ENCODE measurements at places on chromosomes 16 and 17.

GRCh38 chr16:75541236-75541635, 5.3 kb upstream of the CHST5 start:
- DNase-seq = no peak

DNA sequence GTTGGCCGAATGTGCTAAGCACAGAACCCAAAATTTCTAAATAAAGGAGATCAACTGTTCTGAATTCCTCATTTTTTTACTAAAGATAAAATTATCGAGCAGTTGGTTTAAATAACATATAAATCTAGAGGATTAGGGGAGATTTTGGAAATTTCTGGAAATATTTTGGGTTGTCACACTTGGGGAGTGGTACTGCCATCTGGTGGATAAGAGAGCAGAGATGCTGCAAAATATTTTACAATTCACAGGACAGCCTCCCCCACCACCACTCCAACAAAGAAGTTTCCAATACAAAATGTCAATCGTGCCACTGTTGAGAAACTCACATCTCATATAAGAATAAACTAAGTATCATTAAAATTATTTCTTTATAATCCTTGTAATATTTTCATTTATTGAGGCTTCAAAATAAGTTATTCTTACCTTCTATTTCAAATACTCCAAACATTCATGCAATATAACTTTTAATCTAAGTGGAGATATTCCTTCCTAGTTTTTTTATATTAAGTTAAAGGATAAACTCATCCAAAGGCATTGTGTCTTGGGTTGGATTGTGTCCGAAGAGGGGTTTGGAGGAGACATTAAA, 17.0 kb upstream of the ABCA8 start:
- peak; percentile 57 for DNase-seq

DNA sequence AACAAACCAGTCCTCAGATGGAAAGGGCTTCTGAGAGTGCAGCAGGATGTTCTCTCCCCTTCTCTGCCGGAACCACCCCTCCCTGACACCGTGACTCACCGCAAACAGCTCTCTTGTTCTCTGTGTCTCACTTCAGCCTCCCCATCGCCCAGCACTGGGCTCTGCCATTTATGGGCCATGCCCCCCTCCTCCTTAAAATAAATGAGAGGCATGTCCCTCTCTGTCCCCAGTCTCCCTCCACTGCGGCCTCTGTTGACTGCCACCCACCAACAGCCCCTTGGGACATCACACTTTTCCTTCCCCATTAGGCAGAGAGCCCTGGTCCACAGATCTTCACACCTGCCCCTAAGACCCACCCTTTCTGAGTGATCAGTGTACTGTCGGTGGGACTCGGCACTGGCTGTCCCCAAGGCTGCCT, 6.3 kb downstream of the CCDC102A start:
- DNase-seq = peak; percentile 48

- DNase-seq = no peak
Observed at GRCh38 chr17:51341457-51341856, 81.1 kb downstream of the UTP18 start.

GRCh38 chr17:55575058-55575636, 63.9 kb upstream of the SMIM36 start:
- peak; percentile 54 for DNase-seq

DNA sequence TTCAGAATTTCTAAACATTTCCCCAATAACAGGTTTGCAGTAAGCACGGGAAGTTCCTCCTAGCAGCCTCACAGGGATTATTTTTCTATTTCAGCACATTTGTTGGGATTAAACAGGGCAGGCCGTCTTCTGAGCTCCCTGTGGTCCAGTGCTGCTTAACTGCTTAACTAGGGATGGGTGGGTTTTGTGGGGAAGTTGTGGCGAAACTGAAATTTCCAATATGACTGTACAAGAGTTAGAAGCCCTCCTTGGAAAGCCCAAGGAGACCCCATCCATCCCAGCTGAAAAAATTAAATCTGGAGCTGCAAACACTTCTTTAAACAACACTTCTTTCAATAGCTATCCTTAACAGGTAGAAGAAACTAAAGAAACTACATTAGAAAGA, 22.2 kb downstream of the FAM117A start:
- no peak for DNase-seq

DNA sequence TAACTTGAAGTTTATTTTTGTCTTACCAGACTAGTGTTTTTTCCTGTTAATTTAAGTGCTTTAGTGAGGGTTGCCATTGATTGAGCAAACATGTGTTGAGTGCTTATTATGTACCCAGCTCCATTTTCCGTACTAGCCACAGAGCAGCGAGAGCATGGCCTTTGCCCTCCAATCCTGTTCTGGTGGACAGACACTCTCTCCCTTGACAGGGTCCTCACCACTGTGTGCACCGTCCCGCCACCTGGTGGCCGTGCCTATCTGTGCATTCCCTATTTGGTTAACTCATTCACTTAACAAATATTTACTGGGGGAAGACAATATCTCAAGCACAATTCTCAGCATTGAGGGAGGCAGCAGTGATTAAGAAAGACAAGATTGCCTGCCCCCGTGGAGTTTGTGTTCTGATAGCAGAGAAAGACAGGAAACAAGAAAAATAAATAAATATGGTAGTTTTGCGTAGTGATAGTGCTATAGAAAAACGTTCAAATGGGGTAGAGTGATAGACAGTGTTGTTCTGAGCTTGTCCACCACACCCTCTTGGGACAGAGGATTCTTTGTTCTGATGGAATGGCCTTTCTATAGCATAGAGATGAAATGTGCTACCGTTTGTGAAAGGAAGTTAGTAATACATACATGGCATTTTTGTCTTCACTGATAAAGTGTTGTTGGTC, 13.0 kb downstream of the CDH13 start:
- peak; percentile 68 for DNase-seq

DNA sequence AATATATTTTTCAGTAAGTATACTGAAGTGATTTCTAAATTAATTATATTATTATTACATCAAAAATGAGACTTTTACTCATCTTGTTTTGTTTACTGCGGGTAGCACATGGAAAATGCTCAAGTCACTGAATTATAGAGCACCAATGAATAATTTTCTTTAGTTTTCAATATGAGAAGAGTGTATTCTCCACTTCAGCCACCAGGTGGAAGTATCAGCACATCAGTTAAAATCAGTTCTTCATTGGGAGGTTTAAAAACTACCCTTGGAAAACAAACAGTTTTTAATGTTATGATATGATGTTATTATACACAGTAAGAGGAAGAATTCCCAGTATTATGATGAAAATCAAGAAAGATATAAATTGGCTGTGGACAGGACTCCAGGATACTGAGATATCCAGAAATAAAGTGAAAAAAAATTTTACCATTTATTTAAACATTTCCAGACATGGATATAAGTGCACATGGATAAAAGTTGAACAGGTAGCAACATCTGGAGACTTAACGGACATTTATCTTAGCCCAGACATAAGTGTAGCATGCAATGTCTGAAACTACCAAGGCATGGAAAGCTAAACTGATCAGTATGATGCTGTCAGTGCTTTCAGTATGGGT, 467.3 kb downstream of the KCNJ2 start:
- peak; percentile 49 for DNase-seq

GRCh38 chr17:60421273-60422161, 772 bp upstream of the CHCT1 start:
- peak; percentile 44 for DNase-seq

GRCh38 chr17:11742886-11743285, 144.6 kb downstream of the DNAH9 start:
- no peak for DNase-seq

GRCh38 chr17:48578616-48579470, 693 bp upstream of the HOXB4 start:
- no peak for DNase-seq

- no peak for DNase-seq
Observed at GRCh38 chr17:40530531-40530994, 29.1 kb upstream of the TNS4 start.

- no peak for DNase-seq
Observed at GRCh38 chr16:77467821-77468335, 33.0 kb upstream of the ADAMTS18 start.

GRCh38 chr16:85179344-85180046, 67.2 kb upstream of the CIBAR2 start:
- no peak for DNase-seq

GRCh38 chr16:50989047-50989446, 162.0 kb downstream of the SALL1 start:
- no peak for DNase-seq

DNA sequence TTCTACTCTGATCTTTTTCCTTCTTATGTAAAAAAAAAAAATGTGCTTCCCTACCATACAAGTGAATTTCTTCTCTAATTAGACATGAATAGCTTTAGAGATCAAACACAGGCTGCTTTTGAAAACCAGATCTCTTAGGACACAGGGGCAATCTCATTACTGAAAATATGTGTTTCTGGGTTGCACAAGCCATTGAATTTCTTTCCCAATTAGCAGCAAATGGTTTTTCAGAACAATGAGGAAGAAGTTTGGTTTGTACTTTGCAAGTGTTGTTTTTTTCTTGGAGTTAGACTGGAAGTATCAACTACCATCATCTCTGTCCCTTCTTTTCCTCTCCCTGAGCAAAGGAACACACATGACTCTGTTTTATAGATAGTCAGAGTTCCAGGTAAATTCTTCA, 5.6 kb upstream of the ANKS4B start:
- DNase-seq = no peak

DNA sequence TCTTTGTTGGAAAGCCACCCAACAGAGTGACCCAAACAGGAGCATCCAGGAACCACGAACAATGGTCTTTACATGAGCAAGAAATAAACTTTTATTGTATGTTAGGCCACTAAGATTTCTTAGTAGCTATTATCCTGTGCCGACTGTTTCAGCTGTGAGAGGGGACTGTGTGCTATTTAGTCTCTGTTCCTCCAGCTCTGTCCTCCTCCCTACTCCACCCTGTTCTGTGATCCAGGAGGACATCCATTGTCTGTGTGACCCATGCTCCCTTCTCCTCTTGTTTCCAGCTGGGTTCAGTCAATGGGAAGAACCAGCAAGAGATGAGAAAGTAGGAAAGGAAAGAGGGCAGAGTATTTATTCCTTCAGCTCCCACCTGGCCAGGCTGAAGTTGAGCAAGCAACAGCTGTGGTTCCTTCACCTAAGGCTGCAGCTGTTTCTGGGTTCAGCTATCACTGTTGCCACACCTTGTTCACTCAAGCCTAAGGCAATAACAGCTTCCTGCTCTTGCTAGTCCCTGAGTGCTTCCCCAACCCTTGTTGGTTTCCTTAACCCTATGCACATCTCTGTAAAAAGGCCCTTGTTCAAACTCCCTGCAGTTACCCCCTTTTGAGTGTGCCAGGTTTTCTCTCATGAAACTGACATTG, 14.9 kb upstream of the B4GALNT2 start:
- DNase-seq = no peak

- no peak for DNase-seq
Observed at GRCh38 chr17:74637265-74637664, 13.7 kb upstream of the CD300E start.

- DNase-seq = no peak
Observed at GRCh38 chr17:72205357-72205756, 84.5 kb downstream of the SOX9 start.

- peak; percentile 53 for DNase-seq
Observed at GRCh38 chr16:72884037-72884436, 163.9 kb downstream of the ZFHX3 start.

- peak; percentile 34 for DNase-seq
Observed at GRCh38 chr16:54194334-54194743, 92.2 kb downstream of the IRX3 start.

- no peak for DNase-seq
Observed at GRCh38 chr17:17351356-17351891, 48.3 kb downstream of the NT5M start.

- no peak for DNase-seq
Observed at GRCh38 chr16:53323924-53324323, 110.3 kb upstream of the RBL2 start.

DNA sequence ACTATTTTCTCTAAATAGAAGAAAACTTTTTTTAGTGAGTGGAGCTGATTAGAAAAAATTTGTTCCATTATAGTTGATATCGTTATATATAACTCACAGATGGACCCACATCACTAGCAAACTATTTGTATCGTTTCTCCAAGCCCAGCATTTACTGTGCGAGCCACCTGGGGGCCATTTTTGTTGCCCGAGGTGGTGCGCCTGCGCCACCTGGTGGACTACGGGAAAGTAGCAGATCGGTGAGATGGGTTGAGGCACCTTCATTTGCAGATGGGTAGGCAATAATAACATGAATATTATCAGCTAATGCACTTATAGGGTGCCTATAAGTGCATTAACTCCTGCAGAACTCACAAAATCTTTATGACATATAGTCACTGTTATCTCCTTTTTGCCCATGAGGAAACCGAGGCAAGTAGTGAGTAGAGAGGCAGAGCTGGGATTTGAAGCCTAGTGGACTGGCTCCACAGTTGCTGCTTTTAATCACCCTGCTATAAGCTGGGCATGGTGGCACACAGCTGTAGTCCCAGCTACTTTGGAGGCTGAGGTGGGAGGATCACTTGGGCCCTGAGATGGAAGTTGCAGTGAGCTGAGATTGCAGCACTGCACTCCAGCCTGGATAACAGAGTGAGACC, 23.2 kb upstream of the NTN1 start:
- DNase-seq = peak; percentile 51

DNA sequence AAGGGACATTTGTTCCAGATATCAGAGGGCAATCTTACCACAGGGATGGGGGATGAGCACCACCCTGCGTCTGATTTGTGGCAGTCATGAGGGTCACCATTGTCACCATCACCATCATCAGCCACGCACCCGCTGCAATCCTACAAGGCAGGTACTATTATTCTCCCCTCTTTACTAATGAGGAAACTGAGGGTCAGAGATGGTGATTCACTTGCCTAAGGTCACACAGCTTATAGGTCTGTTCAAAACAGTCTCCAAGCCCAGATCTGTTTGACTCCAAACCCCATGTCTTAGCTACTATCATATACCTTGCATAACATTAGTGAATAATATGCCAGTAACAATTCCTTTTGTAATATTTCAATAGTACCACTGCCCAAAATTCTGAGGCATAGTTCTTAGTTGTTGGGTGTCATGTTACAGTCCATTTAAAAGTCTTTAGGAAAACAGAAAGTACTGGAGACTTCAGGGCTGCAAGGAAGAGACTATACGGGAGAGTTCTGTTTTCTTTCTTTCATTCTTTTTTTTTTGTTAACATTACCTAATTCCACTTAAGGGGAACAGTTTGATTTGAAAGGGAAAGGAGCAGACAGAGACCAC, 166.4 kb downstream of the C16orf95 start:
- DNase-seq = no peak

DNA sequence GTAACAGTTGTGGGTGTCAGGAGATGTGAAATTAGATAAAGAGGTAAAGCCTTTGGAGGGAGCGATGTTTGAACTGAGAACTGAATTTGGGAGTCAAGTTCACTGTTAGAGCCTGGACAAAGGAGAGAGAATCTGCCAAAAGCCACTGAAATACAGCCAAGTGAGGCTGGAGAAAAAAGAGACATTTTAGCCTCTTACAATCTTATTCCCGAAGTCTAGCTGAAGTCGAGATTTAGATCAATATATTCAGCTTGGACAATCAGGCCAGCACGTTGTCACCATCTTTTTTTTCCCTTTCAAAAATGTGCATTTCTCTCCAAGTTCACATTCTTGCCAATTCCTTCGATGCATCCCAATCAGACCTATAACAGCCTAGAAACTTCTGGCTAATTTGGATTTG, 312.2 kb downstream of the RBFOX1 start:
- no peak for DNase-seq

GRCh38 chr17:19284005-19284959, 47.1 kb downstream of the EPN2 start:
- DNase-seq = no peak

- no peak for DNase-seq
Observed at GRCh38 chr16:86762095-86762494, 183.7 kb downstream of the FOXL1 start.

GRCh38 chr17:53273126-53273525, 549.6 kb upstream of the KIF2B start:
- no peak for DNase-seq
